ENCODE measurements at places on chromosomes 3 and 15. TPM values are rescaled to one million over a fixed set of nuclear protein-coding genes. Genes with fewer than 3 reads are reported as not detected.

Gene STRC
- total RNA-seq, result 0.42 TPM

- H3K4me3 ChIP-seq, result no peak overlapping the region
- peaks cover 13% of the 10 kb centered on the region for H3K36me3 ChIP-seq
- DNase-seq, result no peak
- no peak overlapping the region for H3K27ac ChIP-seq
Measured at GRCh38 chr3:126766653-126767052, 62.6 kb downstream of the CHCHD6 start.

GRCh38 chr3:49158103-49158709 is 7.9 kb downstream of the CCDC71 start:
- H3K4me3 ChIP-seq, result no peak overlapping the region
- H3K4me1 ChIP-seq, result peaks cover 2% of the 10 kb centered on the region
- peak; percentile 26 for DNase-seq
- H3K27me3 ChIP-seq, result no peaks in the 10 kb centered on the region
- no peak overlapping the region for H3K27ac ChIP-seq

Gene PRR20G
- not detected for total RNA-seq
